ENCODE measurements at places on chromosomes 5 and 9. TPM values are rescaled to one million over a fixed set of nuclear protein-coding genes. Genes with fewer than 3 reads are reported as not detected.

Gene GPRIN1
- 0.98 TPM for total RNA-seq

Gene BASP1
- 34.9 TPM for total RNA-seq

Gene ATP10B
- 2.9 TPM for total RNA-seq

DNA sequence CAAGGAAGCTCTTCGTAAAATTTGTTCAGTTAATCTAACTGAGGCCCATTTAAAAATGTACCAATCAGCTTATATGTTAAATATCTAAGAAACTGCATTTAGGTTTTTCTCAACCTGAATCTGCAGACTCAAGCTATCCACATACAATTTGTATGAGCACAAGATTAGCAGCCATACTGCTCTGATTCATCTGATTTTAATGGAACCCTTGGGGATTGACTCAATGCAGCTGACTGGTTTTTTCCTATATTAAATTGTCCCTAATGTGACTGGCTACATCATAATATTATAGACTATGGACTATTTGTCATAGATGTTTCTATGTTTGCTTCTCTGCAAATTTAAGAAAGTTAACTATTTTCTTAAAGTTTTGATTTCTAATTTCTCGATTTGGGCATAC is 451.0 kb upstream of the TUSC1 start:
- H3K4me3 ChIP-seq = no peak overlapping the region

DNA sequence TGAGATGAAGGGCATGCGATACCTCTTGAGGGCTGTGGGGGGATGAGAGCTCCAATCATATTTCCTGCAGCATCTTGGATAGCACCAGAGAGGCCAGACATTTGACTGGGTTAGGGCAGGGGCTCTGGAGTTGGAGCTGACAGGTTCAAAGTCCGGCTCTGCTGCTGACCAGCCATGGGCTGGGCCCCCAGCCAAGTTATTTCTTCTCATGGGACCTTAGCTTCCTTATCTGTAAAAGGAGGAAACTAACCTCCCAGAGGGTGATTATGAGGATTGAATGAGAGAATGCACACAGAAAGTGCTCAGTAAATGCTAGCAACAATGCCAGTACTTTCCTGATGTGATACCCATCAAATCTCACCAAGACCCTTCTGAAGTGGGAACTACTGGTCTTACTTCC is 65.2 kb upstream of the SLC25A51 start:
- no peaks in the 10 kb centered on the region for H3K36me3 ChIP-seq
- H3K27ac ChIP-seq = no peak overlapping the region
- no peak for DNase-seq
- H3K4me1 ChIP-seq = peaks cover 16% of the 10 kb centered on the region

DNA sequence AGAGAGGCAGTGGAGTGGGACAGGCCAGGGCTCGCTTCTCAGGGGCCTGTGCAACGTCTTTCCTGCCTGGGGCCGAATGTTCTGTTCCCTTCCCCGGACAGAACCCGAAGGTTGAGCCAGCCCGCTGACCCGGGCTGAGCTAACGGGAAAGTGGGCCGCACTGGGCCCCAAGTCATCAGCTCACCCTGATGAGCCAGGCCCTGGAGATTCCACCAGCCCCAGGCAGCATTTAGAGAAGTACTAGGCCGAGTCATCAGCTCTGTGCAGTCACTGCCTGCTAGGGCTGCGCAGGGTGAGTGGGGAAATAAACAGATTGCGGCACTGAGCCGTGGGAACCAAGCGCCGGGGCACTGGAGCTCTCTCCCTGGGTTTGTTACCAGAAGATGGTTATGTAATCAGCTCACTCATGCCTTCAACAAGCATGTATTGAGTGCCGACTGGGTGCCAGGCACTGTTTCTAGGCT is 29.1 kb upstream of the DUSP1 start:
- DNase-seq = no peak
- H3K4me1 ChIP-seq = no peaks in the 10 kb centered on the region
- H3K4me3 ChIP-seq = no peak overlapping the region
- peak overlapping the region; percentile 60 for H3K27ac ChIP-seq
- H3K36me3 ChIP-seq = no peaks in the 10 kb centered on the region

Measured in breast epithelium (tissue), 4 donors.